ENCODE measurements at places on chromosomes 4 and X.

GRCh38 chrX:31128855-31129254, 57.0 kb upstream of the FTHL17 start:
- DNase-seq: no peak

GRCh38 chr4:19580095-19580494, 671.6 kb upstream of the SLIT2 start:
- DNase-seq: no peak

DNA sequence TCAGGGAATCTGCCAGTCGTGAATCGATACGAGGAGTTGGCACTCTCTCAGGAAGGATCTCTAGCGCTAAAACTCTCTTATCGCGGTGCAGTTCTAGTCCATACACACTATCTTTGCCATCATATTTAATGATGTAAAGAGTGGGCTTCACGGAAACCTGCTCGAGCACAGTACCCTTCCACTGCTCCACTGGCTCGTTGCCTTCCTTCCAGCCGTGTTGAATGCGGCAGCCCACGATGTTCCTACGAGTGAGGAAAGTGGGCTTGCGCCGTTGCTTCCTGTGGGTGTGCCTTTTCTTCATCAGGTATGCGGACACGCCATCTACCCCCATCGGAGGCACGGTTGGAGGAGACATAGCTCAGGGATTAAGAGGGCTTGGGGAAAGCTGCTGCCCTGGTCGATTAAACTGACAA, 661 bp downstream of the SPIN4 start:
- DNase-seq: no peak

DNA sequence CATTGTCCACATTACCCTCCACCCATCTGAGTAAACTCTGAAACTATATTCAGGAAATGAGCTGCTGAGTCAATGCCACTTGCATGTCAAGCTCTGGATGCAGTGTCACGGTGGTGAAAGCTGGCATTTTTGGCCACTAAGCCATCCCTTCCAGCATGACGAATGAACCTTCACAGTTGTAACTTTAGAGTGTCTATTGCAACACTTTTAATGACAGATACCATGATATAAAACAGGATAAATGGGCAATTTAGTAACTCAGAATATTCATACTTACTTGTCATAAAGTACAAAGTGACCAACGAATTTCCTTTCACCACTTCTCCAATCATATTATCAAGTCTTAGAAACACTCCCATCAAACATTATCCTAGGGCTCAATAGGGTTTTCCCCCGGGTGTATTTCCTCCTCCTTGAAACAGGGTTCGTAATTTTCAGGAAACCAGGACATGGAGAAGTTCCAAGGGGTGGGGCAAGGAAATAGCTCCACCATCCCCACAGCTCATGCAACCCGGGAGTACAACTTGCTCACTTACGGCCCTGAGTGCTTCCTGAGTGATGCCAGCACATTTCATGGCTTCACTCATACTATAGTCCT, 73.1 kb downstream of the MTHFD2L start:
- no peak for DNase-seq

- DNase-seq: no peak
These were observed 42.4 kb downstream of the DCUN1D4 start for GRCh38 chr4:51885363-51885762.

DNA sequence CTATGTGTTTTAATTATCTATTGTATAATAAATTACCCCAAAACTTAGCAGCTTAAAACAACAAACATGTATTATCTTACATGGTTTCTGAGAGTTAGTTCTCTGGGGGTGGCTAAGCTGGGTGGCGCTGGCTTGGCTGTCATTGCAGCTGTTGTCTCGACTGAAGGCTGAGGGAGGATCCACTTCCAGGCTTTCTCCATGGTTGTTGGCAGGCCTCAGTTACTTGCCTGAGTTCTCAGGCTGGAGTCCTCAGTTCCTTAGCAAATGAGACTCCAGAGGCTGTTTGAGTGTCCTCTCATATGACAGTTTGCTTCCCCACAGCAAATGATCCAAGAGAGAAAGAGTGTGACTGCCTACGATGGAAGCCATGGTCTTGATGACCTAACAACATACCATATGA, 23.5 kb upstream of the GALNT7 start:
- DNase-seq: no peak

- DNase-seq: no peak
These were observed 7.2 kb downstream of the GTPBP6 start for GRCh38 chrX:311156-312129.

GRCh38 chr4:183467246-183467645, 22.8 kb downstream of the CDKN2AIP start:
- DNase-seq: no peak

- DNase-seq: no peak
These were observed 27.0 kb downstream of the SLC10A6 start for GRCh38 chr4:86822136-86822535.

- DNase-seq: no peak
These were observed 202.5 kb upstream of the RPL34 start for GRCh38 chr4:108417923-108418322.

DNA sequence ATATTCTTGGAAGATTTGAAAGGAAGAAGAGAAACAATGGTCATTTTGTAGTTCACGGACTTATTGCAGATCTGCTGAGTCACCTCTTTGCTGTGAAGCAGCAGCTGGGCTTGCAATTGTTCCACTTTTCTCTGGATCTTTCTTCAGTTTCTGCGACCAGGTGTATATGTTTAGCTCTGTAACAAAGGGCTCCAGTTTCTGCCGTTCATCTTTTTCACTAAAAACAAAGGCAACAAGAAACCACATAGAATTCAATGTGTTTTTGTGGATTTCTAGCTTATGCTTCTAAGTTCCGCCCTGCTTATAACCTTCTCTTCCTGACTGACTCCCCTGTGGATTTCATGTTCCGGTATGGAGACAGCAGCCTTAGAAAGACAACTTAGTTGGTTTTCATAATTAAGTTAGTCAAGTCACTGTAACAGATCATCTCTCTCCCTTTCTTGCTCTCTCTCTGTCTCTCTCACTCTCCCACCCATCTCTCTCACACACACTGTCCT, 121.6 kb upstream of the EPHA5 start:
- no peak for DNase-seq

GRCh38 chr4:154073107-154073822, 284.4 kb upstream of the SFRP2 start:
- no peak for DNase-seq

GRCh38 chr4:8644966-8645752, 52.6 kb downstream of the CPZ start:
- no peak for DNase-seq

- DNase-seq: no peak
These were observed 27.4 kb upstream of the GPR174 start for GRCh38 chrX:79117078-79117477.

DNA sequence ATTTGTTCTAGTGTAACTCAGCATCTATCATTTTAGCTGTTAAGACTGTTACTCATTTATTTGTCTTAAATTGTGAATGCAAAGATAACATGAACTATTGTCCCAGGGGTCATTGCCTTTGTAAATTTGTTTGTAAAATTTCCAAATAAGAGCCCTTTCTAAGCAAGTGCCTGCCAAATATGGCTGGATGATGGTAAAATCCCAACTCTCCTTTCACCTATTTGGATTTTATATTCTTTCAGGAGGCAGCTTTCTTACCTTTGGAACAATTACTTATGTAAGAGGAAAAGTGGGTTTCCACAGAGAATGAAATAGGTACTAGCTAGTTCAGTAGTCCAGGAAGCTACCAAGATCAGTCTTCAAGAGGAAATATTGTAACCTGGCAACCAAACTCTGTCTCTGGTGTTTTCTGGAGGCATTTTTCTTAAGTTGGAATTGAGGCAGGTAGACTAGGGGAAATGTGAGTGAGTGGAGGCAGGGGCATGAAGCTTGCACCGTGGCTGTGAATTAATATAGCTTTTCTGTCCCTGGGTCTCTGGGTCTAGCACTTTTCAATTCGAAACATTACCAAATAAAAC, 363.0 kb upstream of the ZCCHC13 start:
- DNase-seq: no peak

All from stimulated activated CD4-positive, alpha-beta T cell treated with anti-CD3 and anti-CD28 coated beads, TNF-alpha, amount 100 ng/mL, for 4 hours (primary cell).